ENCODE measurements at places on chromosomes 12 and 14.

DNA sequence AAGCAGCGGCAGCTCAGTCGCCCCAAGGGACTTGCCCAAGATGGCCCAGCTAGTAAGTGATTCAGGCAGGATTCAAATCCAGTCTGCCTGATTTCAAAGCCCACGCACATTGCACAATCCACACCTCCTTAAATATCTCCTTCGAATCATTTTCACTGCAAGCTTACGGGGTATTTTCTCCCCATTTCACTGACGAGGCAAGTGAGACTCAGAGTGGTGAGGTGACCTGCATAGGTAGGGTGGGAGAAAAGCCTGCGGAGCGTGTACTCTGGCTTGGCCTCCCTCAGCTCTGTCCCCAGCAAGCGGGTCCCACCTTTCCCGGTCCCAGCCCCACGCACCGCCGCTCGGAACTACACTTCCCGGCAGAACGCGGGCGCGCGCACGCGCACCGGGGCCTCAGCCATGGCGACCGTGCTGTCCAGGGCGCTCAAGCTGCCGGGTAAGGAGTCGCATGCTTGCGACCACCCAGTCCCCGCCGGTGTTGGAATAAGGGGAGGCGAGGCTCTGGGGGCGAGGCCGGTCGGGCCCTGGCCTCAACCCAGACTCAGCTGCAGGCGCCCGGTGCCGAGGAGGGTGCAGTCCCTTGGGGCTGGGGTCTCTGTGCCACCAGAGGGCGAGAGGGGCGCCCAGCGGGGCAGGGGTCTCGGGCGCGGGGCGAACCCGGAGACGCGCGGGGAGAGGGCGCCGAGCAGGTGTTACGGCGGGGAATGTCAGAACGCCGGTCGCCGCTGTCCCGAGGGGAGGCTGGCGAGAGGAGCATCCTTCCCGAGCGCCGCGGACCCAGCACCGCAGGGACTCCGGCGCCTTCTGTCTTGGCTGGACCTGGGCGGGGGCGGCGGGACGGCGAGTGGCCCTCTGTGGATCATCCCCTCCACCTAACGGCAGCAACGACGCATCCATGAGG lies at the start of gene FAM234B:
TSS of gene FAM234B (plus strand) at position 380 of the 904 bp plus-strand sequence. CDS start at position 403, 23 bp downstream.
- DNase-seq = peak; percentile 59

GRCh38 chr12:130162267-130162666 lies at the start of gene FZD10:
TSS of gene FZD10 (plus strand) at chr12:130162464. CDS start at chr12:130162943, 479 bp downstream.
- DNase-seq = no peak

DNA sequence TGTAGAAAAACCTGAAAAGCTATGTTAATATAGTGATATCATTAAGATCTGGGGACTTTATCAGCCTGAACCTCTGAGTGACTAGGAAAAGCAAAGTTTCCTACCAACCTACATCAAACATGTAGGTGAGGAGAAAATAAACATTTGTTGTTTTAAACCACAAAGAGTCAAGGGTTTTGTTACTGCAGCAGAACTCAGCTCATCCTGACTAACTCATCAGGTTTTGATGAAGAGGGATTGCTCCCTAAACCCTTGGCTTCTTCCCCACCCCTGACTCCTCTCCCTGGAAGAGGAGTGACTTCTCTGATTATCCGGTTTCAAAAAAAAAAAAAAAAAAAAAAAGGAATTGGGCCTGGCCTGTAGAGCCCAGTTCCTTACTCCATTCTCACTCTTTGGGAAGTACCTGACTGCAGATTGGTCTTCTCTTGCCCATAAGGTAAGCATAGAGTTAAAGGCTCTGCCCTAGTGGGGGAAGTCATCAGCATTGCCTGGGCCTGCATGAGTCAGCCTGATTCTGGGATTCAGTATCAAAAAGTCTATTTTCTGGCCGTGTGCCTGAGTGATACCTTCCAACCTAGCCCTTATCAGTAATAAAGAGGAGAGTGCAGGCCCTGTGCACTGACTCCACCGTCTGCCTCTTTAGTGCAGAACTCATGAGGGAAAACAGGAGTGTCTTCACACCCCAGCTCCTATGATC lies 16.9 kb downstream of the BDKRB1 start:
- DNase-seq = no peak

- no peak for DNase-seq
Measured at GRCh38 chr12:43284486-43285158, 267.4 kb downstream of the ADAMTS20 start.

- DNase-seq = peak; percentile 82
Measured at GRCh38 chr12:52156757-52157565, 34.9 kb downstream of the KRT80 start.

DNA sequence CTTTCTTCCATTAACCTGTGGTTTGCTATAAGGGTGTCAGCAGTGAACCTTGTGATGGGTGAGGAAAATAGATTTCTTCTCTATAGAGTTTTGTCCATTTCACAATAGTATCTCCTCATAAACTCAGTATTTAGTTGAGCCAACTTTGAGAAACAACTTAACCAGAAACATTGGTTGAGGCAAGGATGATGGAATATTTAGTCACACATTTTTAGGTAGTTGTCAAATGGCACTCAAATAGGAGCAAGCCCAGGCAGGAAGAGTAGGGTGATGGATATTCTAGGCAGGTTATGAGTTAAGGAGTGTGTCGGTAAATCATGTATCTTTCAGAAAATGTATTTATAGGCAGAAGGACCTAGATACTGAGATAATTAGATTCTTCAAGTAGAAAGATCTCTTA lies 1267.6 kb downstream of the SLC16A7 start:
- no peak for DNase-seq

DNA sequence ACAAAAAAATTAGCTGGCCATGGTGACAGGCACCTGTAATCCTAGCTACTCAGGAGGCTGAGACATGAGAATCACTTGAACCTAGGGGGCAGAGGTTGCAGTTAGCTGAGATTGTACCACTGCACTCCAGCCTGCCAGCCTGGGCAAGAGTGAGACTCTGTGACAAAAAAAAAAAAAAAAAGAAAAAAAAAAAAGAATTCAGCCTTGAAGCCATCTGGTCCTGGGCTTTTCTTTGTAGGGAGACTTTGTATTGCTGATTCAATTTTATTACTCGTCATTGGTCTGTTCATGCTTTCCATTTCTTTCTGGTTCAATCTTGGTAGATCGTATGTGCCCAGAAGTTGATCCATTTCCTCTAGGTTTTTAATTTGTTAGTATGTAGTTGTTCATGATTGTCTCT lies 243.1 kb downstream of the RAD51B start:
- no peak for DNase-seq

GRCh38 chr12:109947521-109947920 lies 47.4 kb downstream of the TCHP start:
- no peak for DNase-seq

- DNase-seq = no peak
Measured at GRCh38 chr12:30203981-30204380, 420.2 kb upstream of the TMTC1 start.

- DNase-seq = no peak
Measured at GRCh38 chr12:71236133-71236660, 78.4 kb upstream of the TSPAN8 start.

DNA sequence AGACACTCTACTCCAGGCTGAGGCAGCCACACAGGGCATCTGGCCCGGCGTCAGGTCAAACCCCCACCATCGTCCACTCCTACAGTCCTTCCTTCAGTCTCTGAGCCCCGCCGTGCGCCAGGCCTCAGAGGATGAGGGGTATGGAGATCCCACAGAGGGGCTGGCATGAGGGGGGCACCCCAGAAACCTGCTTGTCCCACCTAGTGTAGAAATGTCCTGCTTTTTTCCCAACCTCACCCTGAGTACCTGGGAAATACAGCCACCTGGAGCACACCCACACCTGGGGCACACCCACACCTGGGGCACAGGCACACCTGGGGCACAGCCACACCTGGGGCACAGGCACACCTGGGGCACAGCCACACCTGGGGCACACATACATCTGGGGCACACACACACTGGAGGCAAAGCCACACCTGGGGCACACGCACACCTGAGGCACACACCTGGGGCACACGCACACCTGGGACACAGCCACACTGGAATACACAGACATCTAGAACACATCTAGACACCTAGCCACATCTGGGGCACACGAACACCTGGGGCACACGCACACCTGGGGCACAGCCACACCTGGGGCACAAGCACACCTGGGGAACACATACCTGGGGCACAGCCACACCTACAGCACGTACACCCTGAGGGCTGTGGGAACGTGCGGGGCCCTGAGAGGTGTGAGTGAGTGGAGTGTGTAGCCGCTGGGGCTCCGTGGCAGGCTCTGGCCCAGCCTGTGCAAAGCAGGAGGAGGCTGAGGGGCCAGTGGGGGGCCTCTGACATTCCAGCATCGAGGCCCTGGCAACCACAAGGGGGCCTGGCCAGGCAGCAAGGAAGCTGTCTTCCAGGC lies 18.4 kb downstream of the AKT1 start:
- no peak for DNase-seq

DNA sequence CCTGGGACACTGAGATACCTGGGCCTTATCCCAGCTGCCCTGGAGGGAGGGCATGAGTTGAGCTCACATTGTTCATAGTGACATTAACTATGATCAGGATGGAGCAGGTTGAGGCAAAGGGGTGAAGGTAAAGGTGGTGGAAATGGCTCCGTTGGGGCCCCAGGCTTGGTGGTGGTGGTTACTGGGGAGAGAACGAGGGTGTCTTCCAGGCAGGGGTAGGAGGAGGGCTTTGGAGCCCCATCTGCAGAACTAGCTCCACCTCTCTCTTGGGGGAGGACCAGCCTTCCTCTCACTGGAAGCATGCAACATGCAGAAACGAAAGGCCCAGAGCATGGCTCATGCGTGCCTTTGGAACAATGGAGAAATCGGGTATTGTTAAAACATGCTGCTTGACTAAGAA lies 217.0 kb downstream of the SLC41A2 start:
- no peak for DNase-seq

DNA sequence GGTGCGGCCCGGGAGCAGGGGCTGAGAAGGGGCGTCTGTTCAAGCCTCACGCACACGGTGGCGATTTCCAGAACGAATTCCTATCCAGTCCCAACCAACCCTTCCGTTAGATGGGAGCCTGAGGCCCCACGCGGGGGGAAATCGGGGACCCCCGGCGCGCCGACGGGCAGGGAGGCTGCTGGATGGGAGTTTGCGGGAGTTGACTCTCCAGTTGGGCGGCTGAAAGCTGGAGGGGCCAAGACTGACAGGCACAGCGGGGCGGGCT lies 9.8 kb downstream of the EXOC3L4 start:
- DNase-seq = no peak

DNA sequence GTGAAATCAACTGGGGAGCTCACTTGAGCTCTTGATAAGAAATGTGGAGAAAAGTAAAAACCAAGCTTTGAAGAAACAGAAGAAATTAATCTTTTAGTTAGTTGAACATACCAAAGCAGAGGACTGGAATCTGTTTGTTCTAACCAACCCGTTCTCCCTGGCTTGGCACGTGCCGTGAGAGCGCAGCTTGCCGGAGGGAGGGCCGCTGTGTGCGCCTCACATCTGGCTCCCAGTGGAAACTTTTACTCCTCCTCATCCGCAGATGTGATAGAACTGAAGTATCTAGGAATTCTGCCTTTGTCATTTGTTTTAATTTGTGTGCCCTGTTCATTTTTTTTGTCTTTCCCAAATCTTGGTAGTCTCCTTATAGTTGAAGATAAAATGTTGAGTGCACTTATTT lies 64.9 kb downstream of the DDX51 start:
- no peak for DNase-seq

GRCh38 chr12:112381406-112381882 lies 787 bp downstream of the HECTD4 start:
- DNase-seq = peak; percentile 11

GRCh38 chr14:69559581-69560011 lies 15.1 kb downstream of the CCDC177 start:
- DNase-seq = no peak

GRCh38 chr12:115930336-115930735 lies 347.2 kb downstream of the MED13L start:
- DNase-seq = no peak

GRCh38 chr12:108282676-108283075 lies 56.4 kb downstream of the CMKLR1 start:
- no peak for DNase-seq

DNA sequence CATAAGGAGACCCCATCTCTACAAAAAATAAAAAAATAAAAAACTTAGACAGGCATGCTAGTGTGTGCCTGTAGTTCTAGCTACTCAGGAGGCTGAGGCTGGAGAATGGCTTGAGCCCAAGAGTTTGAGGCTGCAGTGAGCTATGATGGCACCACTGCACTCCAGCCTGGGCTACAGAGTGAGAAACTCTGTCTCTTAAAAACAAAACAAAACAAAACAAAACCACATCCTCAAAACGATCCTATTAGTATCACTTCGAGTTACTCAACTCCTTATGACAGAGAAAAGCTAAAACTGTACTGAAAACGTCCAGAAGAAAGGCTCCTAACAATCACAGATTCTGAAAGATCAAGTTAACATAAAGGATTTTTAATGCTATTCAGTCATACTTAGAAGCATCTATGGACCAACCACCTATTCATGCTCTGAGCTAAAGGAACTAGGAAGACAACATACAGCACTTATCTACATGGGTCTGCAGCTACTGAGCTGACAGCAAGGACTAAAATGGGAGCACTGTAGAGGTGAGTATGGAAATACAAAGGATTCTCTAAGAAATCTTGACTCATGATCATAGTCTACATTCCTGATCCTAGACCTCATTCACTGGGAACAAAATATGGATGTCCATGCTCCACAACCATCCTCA lies 75.3 kb upstream of the DUSP6 start:
- no peak for DNase-seq

DNA sequence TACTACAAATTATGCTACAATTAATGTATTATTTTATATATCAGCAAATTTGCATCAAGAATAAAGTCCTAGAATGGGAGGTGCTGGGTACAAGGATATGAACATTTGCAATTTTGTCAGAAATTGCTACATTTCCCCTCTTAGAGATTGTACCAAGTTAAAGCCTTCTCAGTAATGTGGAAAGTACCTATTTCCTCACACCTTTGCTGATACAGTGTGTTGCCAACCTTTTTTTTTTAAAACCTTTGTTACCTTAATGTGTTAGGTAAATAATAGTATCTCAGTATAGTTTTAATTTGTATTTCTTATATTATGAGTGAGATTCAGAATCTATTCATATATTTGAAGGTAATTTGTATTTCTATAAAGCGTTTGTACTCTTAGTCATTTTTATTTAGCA lies 95.4 kb upstream of the HIF1A start:
- no peak for DNase-seq
